Thymus (tissue), 14 donors: ENCODE measurements at places on chromosomes 3 and 15. TPM values are rescaled to one million over a fixed set of nuclear protein-coding genes. Genes with fewer than 3 reads are reported as not detected.

CCDC33 gene
- 1.4 TPM for total RNA-seq

TMCC1 gene
- total RNA-seq = 24.5 TPM

DNA sequence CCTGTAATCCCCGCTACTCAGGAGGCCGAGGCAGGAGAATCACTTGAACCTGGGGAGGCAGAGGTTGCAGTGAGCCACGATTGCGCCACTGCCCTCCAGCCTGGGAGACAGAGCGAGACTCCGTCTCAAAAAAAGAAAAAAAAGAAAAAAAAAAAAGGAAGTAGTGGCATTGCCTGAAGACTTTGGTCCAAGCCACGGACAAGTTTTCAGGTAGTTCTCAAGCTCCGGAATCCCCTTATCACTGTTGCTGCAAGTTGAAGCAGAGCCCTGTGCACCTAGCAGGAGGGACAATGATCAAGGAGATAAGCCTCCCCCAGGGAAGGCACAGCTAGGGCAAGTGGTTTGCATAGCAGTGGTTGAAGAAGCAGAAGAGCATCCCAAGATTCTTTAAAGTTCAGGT lies 97.6 kb downstream of the MEX3B start:
- DNase-seq = no peak

- no peak for DNase-seq
Observed at GRCh38 chr3:177451301-177451750, 254.0 kb upstream of the TBL1XR1 start.

DNA sequence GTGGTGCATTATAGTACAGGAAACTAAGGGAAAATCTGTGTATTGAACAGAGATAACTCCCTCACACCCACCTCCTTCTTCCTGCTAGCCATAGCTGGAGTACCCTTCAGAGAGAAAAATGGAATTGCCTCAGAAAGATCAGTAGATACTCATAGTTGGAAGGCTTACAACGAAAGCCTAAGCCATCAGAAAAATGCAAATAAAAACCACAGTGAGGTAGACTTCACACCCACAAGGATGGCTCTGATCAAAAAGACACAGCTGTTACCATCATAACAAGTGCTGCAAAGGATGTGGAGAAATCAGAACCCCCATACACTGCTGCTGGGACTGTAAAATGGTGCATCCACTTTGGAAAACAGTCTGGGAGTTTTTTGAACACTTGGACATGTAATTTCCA lies 7.4 kb upstream of the DLG1 start:
- DNase-seq = no peak

GRCh38 chr3:191253089-191253799 lies 54.2 kb downstream of the OSTN start:
- DNase-seq = no peak

DNA sequence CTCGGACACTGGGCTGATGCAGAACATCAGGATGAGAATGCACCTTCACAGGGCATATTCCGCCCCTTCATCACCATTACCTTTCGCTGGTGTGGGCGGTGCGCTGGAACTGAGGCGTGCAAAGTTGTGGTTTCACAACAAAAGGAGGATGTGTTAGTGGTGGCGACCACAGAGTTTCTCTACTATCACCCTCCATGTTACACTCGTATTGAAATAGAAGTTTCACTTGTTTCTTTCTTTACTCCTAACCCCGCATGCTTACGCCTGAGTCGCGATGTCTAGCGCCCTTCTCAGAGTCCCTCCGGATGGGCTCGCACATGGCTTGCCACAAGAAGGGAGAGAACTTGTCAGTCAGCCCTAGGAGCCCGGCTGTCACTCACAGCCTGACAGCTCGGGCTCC lies 148.7 kb downstream of the GABRB3 start:
- no peak for DNase-seq

GRCh38 chr3:76177610-76178009 lies 392.3 kb upstream of the ZNF717 start:
- no peak for DNase-seq

- no peak for DNase-seq
Observed at GRCh38 chr3:58535531-58536500, 1.2 kb downstream of the ACOX2 start.
